Adrenal gland (tissue), 19 donors: ENCODE measurements at places on chromosomes 4 and X. TPM values are rescaled to one million over a fixed set of nuclear protein-coding genes. Genes with fewer than 3 reads are reported as not detected.

DNA sequence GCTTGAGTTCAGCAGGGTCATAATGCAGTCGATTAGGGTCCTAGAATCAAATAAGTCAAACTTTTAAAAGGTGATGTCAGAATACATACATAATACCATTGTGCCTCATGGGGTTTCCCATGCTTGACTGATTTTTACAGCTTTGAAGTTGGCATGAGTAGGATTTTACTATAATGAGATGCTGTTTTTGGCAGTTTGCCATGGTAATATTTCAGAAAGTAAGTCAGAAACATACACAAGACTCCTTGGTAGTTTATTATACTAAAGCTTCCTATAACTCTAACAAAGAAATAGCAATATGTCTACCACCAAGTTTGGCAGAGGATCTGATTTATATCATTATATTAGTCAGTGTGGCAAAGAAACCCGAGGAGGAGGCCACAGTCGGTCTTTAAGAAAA lies 45.2 kb downstream of the PHKA2 start:
- DNase-seq, result no peak

DNA sequence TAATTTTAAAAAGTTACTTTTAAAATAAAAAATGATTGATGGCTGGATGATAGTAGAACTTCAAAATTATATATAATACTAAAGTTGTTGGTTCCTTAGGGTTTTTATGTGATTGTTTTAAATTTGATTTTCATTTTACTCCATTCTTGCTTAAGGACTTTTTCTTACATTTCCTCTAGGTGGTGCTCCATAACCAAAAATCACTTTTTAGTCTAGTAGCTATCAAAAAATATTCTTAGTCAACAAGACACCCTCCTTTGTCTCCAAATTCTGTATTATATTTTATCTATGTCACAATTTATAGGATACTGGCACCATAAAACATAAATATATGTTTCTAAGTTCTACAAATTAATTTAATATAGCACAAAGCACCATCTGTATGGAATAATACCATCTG lies 67.2 kb upstream of the BRWD3 start:
- no peak for DNase-seq

DNA sequence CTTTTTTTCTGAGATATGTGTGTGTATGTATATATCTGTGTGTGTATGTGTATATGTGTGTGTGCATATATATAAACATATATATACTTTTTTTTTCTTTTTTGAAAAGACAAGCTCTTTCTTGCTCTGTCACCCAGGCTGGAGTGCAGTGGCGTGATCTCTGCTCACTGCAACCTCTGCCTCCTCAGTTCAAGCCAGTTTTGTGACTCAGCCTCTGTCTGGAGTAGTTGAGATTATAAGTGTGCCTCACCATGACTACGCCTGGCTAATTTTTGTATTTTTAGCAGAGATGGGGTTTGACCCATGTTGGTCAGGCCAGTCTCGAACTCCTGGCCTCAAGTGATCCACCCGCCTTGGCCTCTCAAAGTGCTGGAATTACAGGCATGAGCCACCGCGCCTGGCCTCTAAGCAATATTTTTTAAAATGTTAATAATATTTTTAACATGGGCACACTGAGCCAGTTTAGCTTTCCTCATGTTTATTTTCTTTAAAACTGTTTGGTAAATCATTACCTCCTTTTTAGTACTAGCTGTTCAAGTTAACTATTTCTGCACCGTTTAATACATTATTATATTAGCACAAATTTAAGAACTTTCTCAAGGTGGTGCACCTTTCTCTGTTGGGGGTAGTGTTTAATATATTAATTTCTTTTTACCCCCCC lies 33.3 kb downstream of the BBS12 start:
- DNase-seq, result no peak

The MTTP gene
- polyA plus RNA-seq, result 0.17 TPM

- DNase-seq, result peak; percentile 14
These were observed 941.2 kb upstream of the TENM3 start for GRCh38 chr4:181301735-181302710.

The TMPRSS11D gene
- not detected for polyA plus RNA-seq

The REPS2 gene
- 13.9 TPM for polyA plus RNA-seq

GRCh38 chr4:792626-793092 lies 33.3 kb downstream of the CPLX1 start:
- no peak for DNase-seq

- DNase-seq, result peak; percentile 85
These were observed 14.1 kb downstream of the HPSE start for GRCh38 chr4:83320548-83320947.

GRCh38 chr4:161249779-161250440 lies 913.9 kb downstream of the FSTL5 start:
- no peak for DNase-seq

The PAGE4 gene
- 5.4 TPM for polyA plus RNA-seq

DNA sequence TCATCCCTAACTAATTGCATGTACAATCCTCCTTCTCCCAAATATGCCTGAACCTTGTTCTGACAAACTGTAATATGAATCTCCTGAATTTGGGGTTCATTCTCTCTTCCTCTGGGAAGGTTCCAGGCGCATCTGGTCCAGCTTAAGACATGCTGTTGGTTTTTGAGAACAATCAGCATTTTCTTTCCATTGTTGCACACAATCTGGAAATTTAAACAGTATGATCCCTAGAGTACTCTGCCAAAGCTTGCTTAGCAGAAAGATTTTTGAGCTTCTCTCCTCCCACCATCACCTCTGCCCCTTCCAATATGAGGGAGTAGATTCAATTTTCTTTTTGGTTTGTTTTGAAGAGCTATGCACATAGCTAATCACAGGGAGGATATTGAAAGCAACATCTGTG lies 50.1 kb downstream of the SRPX start:
- DNase-seq, result no peak

The DOK7 gene
- polyA plus RNA-seq, result 3.1 TPM

DNA sequence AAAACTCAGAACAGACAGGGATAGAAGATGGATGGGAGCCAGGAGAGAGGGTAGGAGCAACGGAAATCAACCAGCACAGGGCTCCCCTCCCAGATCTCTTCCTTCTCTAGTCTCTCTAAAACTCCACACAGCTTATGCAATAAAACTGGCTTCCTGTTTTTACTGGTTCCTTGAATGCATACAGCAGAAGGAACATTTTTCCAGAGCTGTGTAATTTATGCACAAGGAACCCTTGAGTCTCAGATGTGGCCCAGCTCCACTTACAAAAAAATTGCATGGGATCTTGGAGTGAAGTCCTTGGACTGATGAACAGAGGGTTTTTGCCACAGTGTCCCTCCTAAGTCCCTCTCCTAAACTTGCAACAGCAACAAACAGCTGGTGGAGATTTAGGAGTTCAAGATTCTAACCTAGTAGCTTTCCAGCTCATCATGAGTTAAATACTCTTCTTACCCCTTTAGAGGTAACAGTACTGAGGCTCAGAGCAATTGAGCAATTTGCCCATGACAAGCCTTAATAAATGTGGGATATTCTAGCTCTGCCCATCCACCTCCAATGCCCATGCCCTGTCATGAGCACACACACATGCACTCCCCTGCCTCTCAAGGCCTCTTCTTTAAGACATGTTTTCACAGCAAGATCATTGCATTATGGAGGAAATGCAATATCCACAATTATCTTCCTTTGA lies 18.4 kb upstream of the CC2D2A start:
- no peak for DNase-seq

DNA sequence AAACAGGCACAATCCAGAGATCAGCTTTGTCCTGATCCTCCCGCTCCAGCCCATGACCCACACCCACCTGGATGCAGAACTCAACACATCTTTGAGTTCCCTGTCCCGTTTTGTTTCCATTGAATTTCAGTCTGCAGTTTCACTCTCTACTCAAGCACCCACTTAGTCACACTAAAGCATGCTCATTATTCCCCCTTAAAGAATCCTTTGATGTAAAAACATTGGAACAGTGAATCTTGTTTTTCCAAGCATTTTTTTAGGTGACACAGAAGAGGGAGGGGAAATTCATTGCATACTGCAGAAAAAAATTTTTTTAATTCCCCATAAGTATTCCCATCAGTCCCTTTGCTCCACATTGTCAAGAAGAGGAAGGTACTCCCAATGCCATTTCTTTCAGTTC lies 249.7 kb upstream of the TTC29 start:
- no peak for DNase-seq

DNA sequence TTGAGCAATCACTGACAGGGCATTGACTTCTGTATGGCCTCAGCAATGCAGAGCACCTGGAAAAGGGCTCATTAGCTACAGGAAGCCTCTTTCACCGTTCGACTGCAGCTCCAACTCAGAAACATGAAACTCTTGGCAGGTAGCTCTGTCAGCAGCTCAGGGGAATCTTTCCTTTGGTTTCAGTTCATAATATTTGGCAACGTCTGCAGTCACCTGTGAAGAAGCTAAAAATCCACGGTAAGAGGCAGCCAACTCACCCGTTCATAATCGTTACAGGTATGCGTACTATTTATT lies 354.9 kb downstream of the CAMK2D start:
- no peak for DNase-seq

GRCh38 chr4:22897520-22898108 lies 204.9 kb downstream of the GBA3 start:
- no peak for DNase-seq

The TBC1D8B gene
- polyA plus RNA-seq, result 12.7 TPM

GRCh38 chr4:64940698-64941097 lies 531.4 kb upstream of the TECRL start:
- peak; percentile 55 for DNase-seq

The CCNB3 gene
- polyA plus RNA-seq, result 0.64 TPM

GRCh38 chr4:11153171-11153750 lies 275.4 kb downstream of the HS3ST1 start:
- DNase-seq, result no peak

GRCh38 chrX:121165930-121166359 lies 118.5 kb downstream of the GLUD2 start:
- no peak for DNase-seq

The GAK gene
- 224 TPM for polyA plus RNA-seq

GRCh38 chr4:176850436-176850835 lies 57.7 kb upstream of the VEGFC start:
- DNase-seq, result no peak

- no peak for DNase-seq
These were observed 45.1 kb downstream of the JADE3 start for GRCh38 chrX:46957297-46957696.

GRCh38 chr4:10204401-10205058 lies 87.9 kb upstream of the WDR1 start:
- no peak for DNase-seq

The LANCL3 gene
- polyA plus RNA-seq, result 0.20 TPM

- DNase-seq, result no peak
These were observed 64.5 kb upstream of the CHRNA9 start for GRCh38 chr4:40270609-40271008.

GRCh38 chrX:129449148-129449547 lies 74.1 kb downstream of the SMARCA1 start:
- no peak for DNase-seq

DNA sequence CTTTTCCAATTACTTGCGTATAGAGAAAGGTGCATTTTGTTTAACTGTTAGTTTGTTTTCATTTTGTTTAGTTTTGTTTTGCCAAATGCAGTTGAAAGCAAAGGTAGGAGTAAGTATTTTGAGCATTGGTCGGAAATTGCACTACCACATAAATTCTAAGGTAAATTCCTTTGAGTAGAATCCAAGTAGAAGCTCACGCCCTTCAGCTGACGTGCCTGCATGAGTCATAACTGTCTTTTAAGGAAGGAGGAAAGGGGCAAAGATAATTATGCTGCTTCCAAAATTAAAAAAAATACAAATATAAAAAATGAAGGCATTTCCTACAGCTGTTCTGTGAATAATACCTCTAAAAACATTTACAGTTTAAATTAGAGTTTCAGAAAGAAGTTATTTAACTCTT lies 110.2 kb upstream of the MYOZ2 start:
- DNase-seq, result peak; percentile 43

The BTK gene
- 5.0 TPM for polyA plus RNA-seq

GRCh38 chr4:15144249-15144966 lies 142.1 kb downstream of the CPEB2 start:
- DNase-seq, result no peak

The NLGN3 gene
- polyA plus RNA-seq, result 10.6 TPM

The C4orf51 gene
- not detected for polyA plus RNA-seq
